CD4-positive, alpha-beta T cell treated with Interleukin-17A for 4 hours (primary cell): ENCODE measurements at places on chromosomes 16 and 17.

DNA sequence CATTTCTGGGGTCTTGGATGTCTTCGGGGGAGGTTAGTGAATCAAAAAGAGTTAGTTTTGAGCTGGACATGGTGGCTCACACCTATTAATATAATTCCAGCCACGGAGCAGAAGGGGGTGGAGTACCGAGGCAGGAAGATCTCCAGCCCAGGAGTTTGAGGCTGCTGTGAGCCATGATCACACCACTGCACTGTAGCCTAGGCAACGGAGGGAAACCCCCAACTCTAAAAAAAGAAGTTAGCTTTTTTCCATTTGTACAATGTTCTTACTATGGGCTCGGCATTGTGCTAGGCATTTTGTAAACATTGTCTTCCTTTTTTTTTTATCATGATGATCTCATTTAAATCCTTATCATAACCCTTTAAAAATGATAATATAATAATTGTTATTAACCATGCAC, 8.3 kb upstream of the SNF8 start:
- DNase-seq = no peak

DNA sequence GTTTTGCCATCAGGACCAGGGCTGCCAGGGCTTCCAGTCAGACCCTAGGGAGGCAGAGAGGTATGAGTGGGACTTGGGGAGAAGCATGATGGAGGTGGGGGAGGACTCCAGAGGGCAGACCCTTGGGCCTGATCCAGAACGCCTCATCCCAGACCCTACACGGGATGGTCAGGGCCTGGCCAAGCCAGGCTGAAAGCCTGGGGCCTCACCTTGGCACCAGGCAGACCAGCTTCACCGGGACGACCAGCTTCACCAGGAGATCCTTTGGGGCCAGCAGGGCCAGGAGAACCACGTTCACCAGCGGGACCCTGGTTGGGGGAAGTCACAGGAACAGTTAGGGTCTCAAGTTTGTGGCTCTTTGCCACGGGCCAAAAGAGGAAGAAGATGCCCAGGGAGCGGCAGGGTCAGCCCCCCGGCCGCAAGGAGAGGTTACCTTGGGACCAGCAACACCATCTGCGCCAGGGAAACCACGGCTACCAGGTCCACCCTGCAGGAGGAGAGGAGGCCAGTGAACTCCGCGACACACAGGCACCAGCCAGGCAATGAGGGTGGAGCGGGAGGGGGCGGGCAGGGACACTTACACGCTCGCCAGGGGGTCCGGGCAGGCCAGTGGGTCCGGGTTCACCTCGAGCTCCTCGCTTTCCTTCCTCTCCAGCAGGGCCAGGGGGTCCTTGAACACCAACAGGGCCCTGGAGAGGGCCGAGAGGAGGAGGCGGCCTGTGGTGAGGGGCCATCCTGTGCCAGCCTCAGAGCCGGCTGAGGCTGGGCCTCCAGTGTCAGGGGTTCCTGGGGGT, 7.1 kb downstream of the COL1A1 start:
- no peak for DNase-seq

GRCh38 chr17:55895112-55895759, 144.4 kb downstream of the PCTP start:
- DNase-seq = no peak

- DNase-seq = no peak
Observed at GRCh38 chr16:86382067-86382773, 128.1 kb upstream of the FOXF1 start.

- peak; percentile 14 for DNase-seq
Observed at GRCh38 chr17:82050761-82051641, 610 bp downstream of the RFNG start.

GRCh38 chr17:902463-902862, 77.1 kb downstream of the NXN start:
- DNase-seq = no peak

- no peak for DNase-seq
Observed at GRCh38 chr16:84093120-84093878, 23.4 kb downstream of the MBTPS1 start.

GRCh38 chr17:17114592-17115225, 72.5 kb downstream of the MPRIP start:
- DNase-seq = no peak

DNA sequence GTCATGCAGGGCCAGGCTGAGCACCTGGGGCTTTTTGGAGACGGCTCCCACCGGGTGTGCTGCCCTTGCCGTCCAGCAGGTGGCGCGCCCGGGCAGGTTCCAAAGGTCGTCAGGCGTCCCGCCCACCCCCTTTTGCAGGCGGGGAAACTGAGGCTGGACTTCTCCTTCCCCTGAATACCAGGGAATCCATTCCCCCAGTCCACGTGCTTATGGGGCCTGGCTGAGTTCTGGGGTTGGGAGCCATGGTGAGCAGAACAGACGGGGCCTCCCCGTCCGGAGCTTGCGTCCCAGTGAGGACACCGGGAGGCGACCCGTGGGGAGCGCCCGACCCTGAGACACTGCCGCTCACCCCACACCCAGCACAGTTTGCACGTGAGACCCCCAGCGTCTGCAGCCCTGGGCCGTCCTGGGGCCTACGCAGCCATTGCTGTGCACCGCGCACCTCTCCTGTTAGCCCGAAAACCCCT, 51.8 kb upstream of the JPH3 start:
- DNase-seq = peak; percentile 75

DNA sequence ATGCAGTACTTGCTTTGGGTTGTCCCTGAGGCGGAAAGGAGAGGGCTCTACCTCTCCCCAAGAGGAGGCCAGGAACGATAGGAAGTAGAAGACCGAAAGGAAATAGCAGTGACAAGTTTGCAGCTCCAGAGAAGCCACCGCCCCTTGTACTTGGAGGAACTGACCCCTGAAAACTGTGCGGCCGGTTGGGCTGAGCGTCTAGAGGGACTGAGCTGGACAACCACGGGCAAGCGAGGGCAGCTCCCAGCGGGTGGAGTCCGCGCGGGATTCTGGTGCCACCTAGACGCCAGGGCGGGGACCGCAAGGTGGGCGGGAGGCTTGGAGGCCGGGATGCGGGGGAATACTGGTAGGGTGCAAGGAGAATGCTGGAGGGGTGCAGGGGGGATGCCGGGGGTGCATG, 1.3 kb upstream of the SLC6A4 start:
- no peak for DNase-seq

DNA sequence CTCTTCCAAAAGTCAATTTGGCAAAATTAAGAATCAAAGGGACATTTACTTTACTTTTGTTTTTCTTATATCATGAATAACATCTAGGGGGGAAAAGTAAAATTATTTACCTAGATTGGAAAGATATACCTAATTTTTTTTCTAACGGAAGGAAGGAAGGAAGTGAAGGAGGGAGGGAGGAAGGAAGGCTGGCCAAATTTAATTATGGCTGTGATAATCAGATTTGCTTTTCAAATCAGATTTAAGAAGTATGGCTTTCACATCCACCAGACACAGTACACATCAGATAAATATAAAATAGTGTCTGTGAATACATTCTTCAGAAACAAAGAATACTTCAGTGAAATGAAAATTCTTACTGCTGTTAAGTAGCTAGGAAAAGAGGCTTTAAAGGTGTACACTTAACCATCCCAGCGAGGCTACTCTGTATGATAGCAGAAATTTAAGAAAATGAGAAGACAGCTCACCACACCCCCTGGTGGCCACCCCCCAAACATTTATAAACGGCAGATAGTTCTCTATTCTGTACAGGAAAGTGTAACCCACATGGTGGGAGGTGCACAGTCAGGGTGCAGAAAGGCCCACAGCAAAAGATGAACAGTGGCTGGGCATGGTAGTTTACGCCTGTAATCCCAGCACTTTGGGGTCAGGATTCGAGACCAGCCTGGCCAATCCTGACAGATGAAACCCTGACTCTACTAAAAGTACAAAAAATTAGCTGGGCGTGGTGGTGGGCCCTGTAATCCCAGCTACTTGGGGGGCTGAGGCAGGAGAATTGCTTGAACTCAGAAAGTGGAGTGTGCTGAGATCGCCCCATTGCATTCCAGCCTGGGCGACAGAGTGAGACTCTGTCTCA, 150.8 kb downstream of the SSH2 start:
- DNase-seq = peak; percentile 88

- DNase-seq = no peak
Observed at GRCh38 chr16:85436207-85436606, 176.9 kb upstream of the GSE1 start.

- DNase-seq = no peak
Observed at GRCh38 chr17:901191-901950, 78.2 kb downstream of the NXN start.

- no peak for DNase-seq
Observed at GRCh38 chr16:27576729-27577128, 26.8 kb downstream of the KATNIP start.

- DNase-seq = no peak
Observed at GRCh38 chr16:68451676-68452075, 3.4 kb upstream of the SMPD3 start.

DNA sequence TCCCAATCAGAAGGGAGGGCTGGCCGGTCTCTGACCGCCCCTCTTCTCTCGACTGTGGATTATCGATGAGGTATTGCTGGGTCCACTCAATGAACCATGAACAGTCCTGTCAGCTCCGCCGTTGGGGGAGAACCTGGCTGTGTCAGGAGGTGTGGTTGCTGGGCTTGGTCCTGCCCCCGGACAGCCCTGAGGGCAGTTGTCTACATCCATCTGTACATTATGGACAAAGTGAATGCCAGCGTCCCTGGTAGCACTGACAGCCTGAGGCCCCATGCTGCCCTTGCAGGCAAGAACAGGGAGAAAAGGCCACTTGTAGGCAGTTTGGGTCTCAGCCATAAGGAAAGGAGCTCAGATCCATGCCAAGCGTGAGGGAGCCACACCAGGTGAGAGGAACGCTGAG, 38.9 kb downstream of the ST3GAL2 start:
- DNase-seq = no peak

GRCh38 chr16:67954421-67955196, 10.7 kb upstream of the LCAT start:
- no peak for DNase-seq

- no peak for DNase-seq
Observed at GRCh38 chr17:78265121-78265520, 33.7 kb downstream of the TMEM235 start.

GRCh38 chr17:18166894-18167293, 16.7 kb upstream of the ALKBH5 start:
- DNase-seq = no peak

DNA sequence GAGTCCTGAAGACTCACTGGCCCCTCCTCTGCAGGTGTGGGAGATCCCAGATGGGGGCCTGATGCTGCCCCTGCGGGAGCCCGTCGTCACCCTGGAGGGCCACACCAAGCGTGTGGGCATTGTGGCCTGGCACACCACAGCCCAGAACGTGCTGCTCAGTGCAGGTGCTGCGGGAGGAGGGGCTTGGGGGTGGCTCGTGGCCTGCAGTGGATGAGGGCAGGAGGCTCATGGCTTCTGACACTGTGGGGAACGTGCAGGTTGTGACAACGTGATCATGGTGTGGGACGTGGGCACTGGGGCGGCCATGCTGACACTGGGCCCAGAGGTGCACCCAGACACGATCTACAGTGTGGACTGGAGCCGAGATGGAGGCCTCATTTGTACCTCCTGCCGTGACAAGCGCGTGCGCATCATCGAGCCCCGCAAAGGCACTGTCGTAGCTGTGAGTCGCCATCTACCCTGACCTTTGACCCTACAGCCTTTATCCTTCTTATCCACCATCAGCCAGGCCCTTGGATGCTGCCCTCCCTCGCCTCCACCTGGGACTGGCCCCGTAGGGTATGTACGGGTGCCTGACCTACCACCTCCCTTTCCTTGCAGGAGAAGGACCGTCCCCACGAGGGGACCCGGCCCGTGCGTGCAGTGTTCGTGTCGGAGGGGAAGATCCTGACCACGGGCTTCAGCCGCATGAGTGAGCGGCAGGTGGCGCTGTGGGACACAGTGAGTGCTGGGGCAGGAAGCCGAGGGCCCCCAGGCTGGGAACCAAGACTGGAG, 3.6 kb downstream of the CORO1A start:
- peak; percentile 96 for DNase-seq

DNA sequence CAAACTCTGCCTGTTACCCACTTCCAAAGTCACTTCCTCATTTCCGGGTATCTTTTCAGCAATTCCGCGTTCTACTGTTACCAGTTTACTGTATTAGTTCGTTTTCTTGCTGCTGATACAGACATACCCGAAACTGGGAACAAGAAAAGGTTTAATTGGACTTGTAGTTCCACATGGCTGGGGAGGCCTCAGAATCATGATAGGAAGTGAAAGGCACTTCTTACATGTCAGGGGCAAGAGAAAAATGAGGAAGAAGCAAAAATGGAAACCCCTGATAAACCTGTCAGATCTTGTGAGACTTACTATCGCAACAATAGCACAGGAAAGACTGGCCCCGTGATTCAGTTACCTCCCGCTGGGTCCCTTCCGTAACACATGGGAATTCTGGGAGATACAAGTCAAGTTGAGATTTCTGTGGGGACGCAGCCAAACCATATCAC, 30.9 kb downstream of the PAFAH1B1 start:
- no peak for DNase-seq

- no peak for DNase-seq
Observed at GRCh38 chr17:5705081-5705875, 121.0 kb upstream of the NLRP1 start.

DNA sequence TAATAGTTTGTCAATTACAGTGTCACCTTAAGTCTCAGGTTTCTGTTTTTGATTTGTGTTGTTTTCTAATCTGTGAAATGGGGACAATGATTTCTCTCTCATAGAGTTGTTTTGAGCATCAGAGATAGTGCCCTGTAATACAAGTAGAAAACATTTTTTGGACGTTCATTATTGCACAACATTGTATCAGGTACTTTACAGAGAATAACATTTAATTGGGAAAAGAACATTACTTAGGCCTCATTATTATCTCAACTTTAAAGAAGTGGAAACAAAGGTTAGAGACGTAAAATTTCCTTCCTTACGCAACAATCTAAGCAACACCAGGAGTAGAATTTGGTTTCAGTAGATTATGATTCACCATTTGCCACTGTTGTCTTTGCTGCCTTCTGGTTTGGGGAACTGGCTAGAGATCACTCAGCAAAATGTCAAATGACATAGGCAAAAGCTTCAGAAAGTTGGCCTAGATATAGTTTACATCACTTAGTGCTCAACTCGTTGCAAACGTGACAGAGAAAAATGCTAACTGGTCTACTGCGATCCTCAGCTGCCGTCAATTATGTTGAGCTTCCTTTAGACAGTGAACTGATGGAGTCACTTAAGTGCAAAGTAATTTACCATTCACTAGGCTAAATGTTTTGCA, 1026.8 kb downstream of the CDH11 start:
- DNase-seq = no peak

GRCh38 chr16:57258226-57258909, 13.3 kb downstream of the ARL2BP start:
- no peak for DNase-seq

GRCh38 chr17:45908460-45908859, 14.1 kb downstream of the MAPT start:
- no peak for DNase-seq
